Effector CD4-positive, alpha-beta T cell (primary cell): ENCODE measurements at places on chromosomes 7 and 10.
A peak's percentile ranks its signal among the peaks of the same experiment; 100 is the strongest.

GRCh38 chr10:15737656-15738055 is 17.9 kb upstream of the ITGA8 start:
- DNase-seq: no peak

DNA sequence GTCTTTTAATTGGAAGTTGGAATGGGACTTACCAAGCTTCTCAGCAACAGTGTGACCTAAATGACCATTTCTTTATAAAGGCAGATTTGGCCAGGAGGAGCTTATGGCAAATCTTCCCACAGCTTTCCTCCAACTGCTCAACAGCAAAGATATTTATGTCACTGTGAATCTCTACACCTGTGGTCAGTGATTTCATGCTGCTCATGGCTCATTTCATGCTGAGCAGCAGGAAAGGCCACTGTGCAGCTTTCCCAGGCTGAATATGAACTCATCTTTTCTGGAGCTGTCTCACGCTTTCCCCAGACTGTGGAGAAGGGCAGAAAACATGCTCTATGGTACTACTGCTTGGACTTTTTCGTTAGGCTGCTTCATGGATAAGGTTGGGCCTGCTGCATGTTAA is 29.8 kb downstream of the CALCR start:
- DNase-seq: no peak

GRCh38 chr10:110356628-110357245 is 52.0 kb upstream of the SMNDC1 start:
- DNase-seq: peak; percentile 55

GRCh38 chr10:67771200-67771599 is 66.8 kb downstream of the DNAJC12 start:
- DNase-seq: no peak

DNA sequence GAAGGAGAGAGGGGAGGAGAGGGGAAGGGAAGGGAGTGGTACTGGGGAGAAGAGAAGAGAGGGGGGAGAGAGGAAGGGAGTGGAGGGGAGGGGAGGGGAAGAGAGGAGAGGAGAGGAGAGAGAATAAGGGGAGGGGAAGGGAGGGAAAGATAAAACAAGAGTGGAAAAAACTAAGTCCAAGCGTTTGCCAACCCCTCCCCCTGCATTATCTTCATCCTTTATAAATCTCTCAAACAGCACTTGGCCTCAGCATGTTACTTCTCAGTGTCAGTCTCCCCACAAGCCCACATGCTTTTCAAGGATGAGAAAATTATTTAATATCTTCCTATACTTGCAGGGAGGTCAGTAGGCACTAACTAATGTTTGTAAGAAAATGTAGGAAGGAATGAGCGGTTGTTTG is 204.5 kb downstream of the LSM5 start:
- DNase-seq: no peak
